ENCODE measurements at places on chromosomes 6 and 20.
A peak's percentile ranks its signal among the peaks of the same experiment; 100 is the strongest.

GRCh38 chr6:15922510-15923250, 206.2 kb upstream of the MYLIP start:
- DNase-seq, result peak; percentile 99

DNA sequence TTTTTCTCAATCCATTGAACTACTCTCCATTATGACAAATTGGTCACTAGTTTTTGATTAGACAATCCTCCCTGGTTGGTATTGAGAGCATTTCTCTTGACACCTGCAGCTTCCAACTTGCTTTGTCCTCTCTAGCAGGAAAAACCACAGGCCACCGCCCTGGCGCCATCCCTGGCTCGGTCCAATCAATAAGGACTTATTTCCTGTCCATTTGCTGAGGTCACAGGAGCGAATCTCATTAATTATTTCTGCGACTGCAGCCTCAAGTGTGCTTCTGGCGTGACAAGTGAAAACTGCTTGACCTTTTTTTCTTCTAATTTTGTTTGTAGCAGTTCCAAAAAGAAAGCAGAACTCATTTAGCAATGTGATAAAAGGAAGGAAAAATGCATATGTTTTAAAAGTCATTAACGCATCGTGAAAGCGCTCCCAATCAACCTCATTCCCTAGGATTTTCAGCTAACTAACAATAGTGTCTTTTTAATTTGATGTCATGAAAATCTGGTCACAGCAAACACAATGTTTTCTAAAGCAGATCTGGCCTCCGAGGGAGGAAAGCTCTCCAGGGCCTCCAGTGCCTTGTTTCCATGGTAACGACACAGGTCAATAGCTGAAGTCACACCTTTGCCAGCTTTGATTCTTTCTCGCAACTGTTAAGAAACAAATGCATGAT, 39.0 kb upstream of the BEND3 start:
- DNase-seq, result no peak

DNA sequence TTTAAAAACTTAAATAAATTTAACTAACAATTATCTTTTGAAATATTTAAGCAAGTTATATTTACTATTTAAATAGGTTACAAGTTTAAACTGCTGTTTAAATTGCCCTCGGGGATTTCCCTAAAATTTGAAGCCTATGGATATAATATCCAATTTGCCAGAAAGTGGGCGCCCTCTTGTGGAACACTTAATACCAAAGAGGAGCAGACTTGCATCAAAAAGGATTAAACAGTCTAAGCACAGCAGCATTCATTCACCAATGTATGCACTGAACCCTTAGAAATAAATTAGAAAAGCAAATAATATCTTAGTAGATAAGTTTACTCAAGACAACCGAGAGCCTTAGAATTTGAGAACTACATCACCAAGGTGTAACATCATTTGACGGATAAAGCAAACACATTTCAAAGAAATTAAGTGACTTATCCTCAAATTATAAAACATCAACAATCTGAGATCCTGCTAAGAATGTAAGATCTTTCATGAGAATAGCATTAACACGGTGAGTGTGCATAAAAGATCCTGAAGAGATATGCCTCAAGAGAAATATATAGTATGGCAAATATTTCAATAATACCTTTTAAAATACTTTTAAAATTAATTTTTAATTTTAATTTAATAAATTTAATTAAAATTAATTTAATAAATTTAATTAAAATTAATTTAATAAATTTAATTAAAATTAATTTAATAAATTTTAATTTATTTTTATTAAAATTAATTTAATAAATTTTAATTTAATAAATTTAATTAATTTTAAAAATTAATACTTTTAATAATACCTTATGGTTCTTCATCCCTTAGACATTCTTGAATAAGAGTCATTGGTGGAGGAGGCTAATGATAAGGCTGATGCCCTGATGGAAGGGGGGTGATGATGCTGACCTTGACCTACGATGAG, 11.5 kb upstream of the MEP1A start:
- DNase-seq, result peak; percentile 83

- no peak for DNase-seq
These were observed 102.9 kb downstream of the FAXC start for GRCh38 chr6:99246602-99247001.

GRCh38 chr20:62367136-62367632, at the start of gene LAMA5:
TSS of gene LAMA5 (minus strand) at chr20:62367312. CDS start at chr20:62367245, 67 bp downstream.
- no peak for DNase-seq

GRCh38 chr6:132188556-132189264, 212.6 kb downstream of the MOXD1 start:
- peak; percentile 1 for DNase-seq

- DNase-seq, result peak; percentile 78
These were observed 21.8 kb upstream of the NAA20 start for GRCh38 chr20:19995220-19995863.

DNA sequence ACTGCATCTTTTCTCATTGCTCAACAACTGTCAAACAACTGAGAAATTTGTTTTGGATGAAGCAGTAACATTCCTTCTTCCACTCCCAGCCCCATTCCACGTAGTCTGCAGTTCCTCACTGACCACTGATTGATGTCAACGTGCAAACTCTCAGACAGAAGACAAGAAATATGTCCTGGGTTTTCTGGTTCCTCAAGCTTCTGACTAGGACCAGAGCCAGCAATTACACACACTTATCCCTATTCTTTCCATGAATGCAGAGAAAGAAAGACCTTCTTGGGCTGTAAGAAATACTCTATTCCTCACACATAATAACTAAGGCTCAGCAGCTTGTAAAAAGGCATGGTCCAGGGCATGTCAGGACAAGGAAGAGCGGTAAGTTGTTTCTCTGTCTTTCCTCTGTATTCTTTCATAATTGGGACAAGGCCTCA, 790.1 kb upstream of the SLC35B3 start:
- DNase-seq, result no peak

DNA sequence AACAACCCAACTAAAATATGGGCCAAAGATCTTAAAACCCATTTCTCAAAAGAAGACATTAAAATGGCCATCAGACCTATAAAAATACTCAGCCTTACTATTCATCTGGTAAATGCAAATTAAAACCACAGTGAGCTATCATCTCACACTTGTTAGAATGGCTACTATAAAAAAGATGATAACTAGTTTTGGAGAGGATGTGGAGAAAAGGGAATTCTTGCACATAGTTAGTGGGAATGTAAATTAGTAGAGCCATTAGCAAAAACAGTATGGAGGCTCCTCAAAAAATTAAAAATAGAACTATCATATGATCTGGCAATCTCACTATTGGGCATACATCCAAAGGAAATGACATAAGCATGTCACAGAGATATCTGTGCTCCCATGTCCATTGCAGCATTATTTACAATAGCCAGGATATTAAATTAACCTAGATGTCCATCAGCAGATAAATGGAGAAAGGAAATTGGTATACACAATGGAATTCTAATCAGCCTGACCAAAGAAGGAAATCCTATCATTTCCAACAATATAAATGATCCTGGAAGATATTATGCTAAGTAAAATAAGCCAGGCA, 2.9 kb downstream of the SIRPB1 start:
- DNase-seq, result no peak

GRCh38 chr6:21436625-21437024, 156.9 kb upstream of the SOX4 start:
- no peak for DNase-seq

GRCh38 chr20:44946271-44946852, 13.8 kb downstream of the TOMM34 start:
- no peak for DNase-seq

GRCh38 chr6:41917528-41917927, 3.4 kb downstream of the MED20 start:
- DNase-seq, result no peak

- peak; percentile 52 for DNase-seq
These were observed 194.6 kb upstream of the LAMP5 start for GRCh38 chr20:9319687-9320384.

DNA sequence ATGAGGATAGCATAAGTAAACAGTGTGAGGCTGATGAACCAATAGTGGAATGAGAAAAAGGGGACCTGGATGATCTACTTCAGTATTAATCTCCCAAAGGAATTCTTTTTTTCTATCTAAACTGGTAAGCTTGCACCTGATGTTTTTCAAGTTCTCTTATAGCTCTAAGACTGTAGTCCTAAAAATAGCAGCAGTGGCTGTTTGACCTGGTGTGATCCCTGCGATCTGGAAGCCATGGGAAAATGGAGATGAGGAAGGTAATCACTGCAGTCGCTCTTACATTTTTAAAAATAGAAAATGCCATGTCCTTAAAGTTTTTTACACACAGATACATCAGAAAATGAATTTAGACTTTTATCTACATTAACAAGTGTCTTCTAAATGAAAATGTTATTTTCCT, 926.4 kb upstream of the SLC35B3 start:
- DNase-seq, result no peak

DNA sequence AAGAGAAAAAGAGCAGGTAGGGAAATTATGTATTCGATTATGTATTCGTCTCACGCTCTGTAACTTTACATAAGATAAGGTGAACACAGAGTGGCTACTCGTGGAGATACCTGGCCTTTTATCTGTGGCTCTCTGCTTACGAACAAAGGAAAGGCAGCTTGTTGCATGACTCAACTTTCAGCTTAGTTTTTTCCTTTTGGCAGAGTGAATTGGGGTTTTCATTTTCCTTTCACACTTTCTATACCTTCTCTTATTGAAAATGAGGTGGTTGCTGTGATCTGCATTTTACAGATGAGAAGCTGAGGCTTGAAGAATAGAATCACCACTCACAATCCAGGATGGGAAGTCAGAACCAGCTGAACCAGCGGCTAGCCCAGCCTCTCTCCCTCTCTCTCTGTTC, 13.3 kb upstream of the KCNK15 start:
- no peak for DNase-seq

GRCh38 chr6:2134554-2134953, 110.9 kb downstream of the GMDS start:
- no peak for DNase-seq

DNA sequence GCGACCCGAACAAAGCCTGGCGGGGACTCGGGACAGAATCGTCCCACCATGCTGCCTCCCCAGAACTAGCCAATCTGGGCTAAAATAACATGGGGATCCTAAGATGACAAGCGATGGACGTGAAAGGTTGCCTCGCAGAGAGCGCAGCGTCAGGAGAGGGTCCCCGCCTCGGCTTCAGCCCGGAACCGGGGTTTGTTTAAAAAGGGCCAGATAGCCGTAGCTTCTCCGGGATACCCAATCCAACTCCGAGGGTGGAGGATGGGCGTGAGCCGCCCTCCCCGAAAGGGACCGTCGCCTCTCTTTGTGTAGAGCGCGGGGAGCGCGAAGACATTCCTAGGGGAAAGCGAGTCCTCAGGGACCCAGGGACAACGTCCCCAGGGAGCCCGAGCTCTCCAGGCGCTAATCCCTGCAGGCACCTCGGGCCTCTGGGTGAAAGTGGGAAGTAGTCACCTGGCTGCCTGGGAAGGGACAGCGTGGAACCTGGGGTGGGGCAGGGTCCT, 643 bp downstream of the CD24 start:
- DNase-seq, result no peak

DNA sequence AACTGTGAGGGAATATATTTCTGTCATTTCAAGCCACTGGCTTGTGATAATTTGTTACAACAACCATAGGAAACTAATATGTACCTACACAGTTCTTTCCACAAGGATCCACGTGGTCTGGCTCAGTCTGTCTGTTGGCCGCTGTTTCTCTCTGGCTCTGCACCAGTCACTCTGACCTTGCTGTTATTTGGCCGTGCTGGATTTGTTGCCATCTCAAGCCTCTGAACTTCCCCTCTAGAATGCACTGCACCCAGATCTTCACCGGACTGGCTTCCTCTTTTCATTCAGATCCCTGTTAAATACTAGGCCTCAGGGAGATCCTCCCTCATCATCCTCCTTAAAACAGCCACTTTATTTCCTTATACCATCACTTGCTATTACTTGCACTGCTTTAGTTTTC, 446.8 kb downstream of the TFAP2B start:
- DNase-seq, result peak; percentile 18

GRCh38 chr6:26493258-26493657, 6.8 kb upstream of the BTN1A1 start:
- peak; percentile 80 for DNase-seq

GRCh38 chr6:61210549-61210948, 1075.5 kb downstream of the KHDRBS2 start:
- DNase-seq, result no peak

GRCh38 chr6:82832811-82833210, 232.8 kb downstream of the UBE3D start:
- DNase-seq, result no peak

DNA sequence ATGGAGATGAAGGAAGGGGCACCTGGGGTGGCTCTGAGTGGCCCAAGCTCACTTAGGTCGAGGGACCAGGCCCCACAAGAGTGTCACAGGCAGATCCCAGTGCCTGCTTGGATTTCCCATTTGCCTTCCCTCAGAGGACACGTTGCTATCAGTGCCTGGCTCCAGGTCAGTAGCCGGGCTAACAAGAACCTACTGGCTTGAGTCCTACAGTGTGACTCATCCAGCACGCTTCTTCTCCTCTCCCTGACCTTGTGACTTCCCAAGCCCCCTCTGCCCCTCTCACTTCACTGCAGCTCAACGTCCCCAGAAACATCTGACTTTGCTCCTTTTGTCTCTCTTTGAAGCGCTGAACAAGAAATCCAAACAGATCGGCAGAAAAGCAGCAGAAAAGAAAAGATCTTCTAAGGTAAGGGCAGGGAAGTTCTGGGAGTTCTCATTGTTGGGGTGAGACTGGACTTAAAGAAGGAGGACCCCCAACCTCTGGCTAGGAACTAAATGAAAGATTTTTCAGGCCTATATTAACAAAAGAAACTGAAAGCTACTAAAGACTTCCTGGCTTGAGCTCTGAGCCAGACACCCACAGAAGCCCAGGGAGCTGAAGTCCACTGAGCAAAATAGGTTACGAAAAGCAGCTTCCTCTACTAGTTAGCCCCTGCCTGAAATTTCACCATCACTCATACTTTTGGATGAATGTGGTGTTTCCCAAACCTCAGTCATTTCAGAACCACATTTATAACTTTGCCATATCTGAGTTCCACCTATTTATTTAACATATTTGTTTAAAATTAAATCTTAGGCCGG, 21.5 kb downstream of the ASIP start:
- no peak for DNase-seq

DNA sequence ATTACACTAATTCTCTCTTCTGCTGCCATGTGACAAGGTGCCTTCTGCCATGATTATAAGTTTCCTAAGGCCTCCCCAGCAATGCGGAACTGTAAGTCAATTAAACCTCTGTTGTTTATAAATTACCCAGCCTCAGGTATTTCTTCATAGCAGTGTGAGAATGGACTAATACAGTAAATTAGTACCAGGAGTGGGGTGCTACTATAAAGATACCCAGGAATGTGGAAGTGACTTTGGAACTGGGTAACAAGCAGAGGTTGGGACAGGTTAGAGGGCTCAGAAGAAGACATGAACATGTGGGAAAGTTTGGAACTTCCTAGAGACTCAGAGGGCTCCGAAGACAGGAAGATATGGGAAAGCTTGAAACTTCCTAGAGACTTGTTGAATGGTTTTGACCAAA, 34.8 kb downstream of the MICA start:
- DNase-seq, result no peak
